ENCODE measurements at places on chromosomes 7 and 10.

DNA sequence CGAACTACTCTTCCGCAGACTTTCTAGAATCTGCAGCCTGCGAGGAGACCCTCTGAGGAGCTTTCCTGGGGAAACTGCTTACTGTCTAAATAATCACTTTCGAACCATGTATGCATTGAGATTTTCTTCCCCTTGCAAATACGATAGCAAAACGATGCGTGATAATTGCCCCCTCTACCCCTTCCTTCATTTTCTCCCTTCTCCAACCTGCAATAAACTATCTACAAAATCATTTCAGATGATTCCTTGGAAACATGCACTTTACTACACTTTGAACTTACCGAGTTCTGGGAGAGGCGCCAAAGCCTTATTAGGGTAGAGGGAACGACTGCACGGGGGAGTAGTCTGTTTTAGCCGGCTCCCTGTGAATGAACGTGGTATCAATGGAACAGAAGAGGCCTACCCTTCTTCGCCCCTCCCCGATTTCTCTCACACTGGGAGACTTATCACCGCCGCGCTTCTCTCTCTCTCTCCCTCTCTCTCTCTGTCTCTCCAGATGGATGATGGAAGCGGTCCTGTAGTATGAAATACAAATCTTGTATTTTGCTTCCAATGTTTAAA is at the start of gene FGFBP3:
TSS of gene FGFBP3 (minus strand) at position 370 of the 561 bp plus-strand sequence. CDS start 517 bp downstream, outside the sequence.
- no peak for DNase-seq

DNA sequence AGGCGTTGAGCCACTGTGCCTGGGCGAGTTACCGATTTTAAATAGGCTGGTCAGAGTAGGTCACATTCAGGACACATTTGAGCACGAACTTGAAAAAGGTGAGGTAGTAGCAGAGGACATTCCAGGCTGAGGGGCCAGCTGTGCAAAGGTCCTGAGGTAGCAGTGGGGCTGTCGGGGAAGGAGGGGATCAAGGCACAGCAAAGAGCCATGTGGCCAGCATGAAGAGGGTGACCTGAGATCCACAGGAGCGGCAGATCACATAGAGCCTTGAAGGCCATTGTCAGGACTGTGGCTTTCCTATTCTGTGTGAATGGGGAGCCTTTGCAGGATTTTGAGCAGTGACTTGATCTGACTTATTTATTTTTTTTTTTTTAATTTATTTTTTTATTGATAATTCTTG is 6.5 kb downstream of the ZAN start:
- no peak for DNase-seq

DNA sequence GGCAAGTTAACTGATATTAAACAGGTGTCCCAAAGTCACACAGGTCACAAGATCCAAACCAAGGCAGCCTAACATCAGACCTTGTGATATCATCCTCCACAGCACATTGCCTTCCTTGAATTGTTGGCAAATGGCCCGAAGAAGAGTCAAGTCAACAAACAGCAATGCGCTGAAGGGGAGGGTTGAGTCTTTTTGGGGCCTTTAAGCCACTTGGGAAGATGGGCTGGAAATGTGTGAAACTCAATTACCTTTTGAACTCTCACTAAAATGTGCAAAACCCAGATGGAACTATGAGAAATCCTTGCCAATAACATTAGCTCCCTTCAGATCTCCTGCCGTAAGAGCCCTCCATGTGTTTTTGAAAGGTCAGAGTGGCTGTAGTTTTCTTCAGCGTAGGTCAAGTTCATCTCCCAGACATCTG is 47.9 kb upstream of the STK17A start:
- no peak for DNase-seq

DNA sequence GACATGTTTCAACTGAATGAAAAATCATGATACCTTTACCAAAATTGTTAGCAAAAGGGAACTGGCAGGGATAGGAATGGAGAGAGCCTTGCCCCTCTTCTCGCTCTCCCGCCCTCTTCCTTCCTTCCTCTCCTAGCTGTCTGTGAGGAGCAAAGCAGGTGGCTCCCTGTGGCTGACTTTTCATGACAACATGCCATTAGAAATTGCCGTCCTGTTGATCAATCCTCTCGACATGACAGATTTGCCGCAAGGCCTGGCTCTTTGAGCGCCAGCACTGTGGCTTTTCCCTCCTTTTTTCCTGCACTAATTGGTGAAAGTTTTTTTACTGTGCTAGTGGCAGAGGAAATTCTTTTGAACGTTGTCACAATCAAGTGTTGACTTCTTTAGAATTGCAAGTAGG is 171.1 kb downstream of the TCF7L2 start:
- DNase-seq, result no peak

DNA sequence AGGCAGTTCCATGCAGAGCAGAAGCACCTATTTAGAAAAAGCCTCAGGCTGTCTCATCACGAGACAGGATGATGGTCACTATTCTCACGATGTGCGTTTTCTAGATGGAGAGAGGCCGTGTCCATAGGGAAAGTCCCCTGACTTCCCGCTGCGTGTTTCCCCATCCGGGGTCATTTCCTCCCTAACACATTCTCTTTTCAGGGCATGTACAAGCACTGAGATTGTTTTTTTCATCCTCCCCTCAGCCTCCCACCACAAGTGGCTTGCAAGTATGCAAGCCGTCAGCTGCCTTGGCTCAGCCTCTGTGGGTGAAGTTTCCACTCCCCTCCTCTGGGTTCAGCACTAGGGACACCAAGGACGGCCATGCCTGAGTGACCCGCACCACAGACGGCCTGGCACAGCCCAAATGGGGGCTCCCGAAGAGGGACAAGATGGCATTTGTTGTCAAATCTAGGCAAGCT is 2.7 kb upstream of the CALML5 start:
- DNase-seq, result peak; percentile 30

GRCh38 chr10:23001901-23002516 is 74.2 kb downstream of the ARMC3 start:
- DNase-seq, result no peak

GRCh38 chr10:3036155-3037021 is 31.0 kb upstream of the PFKP start:
- DNase-seq, result no peak

DNA sequence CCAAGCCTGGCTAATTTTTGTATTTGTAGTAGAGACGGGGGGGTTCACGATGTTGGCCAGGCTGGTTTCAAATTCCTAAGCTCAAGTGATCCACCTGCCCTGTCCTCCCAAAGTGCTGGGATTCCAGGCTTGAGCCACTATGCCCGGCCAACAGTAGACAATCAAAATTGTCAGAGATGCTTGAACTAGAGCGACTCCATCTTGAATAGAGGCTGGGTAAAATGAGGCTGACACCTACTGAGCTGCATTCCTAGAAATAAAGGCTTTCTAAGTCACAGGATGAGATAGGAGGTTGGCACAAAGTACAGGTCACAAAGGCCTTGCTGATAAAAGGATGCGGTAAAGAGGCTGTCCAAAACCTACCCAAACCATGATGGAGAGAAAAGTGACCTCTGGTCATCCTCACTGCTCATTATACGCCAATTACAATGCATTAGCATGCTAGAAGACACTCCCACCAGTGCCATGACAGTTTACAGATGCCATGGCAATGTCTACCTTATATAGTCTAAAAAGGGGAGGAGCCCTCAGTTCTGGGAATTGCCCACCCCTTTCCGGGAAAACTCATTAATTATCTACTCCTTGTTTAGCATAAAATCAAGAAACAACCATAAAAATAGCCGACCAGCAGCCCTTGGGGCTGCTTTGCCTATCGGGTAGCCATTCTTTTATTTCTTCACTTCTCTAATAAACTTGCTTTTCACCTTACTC is 134.5 kb downstream of the BAMBI start:
- no peak for DNase-seq

DNA sequence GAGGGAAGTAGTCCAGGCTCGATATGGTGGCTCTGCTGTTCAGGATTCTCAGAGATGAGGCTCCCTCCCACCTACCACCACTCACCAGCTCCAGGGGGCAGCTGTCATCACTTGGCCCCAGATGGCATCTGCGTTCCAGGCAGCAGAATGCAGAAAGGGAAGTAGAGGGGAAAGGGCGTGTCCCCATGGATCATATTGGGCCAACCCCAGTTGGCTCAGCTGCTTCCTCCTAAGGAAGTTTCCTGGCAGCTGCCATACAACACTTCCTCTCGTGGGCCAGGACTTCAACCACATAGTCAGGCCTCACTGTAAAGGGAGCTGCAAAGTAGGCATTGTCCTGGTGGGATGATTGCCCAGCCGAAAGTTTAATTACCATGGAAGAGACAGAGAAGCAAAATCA is 1.6 kb upstream of the TEX36 start:
- no peak for DNase-seq

GRCh38 chr10:113980408-113981087 is 63.1 kb upstream of the ADRB1 start:
- DNase-seq, result no peak

DNA sequence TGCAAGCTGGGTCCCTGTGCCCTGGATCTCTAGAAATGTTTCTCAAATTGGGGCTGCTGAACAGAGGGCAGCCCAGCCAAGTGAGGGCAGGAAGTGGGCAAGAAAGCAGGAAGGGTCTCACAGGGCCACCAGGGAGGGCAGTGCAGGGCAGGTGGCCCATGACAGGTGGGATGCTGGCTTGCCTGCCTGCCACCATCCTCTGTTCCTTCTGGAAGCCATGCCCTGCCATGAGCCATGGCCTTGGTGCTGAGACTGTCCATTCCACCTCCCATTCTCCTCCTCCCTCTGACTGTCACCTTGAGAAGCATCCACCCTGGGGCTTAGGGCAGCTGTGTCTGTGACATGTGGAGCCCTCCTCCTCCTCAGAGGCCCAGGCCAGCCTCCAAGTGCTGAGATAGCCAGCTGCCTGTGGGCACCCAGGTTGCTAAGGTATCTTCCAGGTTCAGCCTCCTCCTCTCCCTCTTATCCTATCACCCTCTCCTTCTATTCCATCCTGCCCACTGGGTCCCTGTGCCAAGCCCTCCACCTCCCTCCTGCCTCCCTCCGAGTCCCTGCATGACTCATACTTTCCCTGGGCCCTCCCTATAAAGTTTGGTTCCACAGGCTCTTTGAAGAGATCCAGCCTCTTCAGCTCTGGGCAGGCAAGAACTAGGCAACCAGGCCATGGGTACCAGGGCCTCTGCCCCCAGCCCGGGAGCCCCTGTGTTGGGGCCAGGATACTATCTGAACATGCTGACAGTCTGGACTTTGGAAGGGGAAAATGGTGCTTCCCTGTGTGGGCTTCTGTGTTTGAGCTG is 1.3 kb downstream of the VSIR start:
- no peak for DNase-seq

DNA sequence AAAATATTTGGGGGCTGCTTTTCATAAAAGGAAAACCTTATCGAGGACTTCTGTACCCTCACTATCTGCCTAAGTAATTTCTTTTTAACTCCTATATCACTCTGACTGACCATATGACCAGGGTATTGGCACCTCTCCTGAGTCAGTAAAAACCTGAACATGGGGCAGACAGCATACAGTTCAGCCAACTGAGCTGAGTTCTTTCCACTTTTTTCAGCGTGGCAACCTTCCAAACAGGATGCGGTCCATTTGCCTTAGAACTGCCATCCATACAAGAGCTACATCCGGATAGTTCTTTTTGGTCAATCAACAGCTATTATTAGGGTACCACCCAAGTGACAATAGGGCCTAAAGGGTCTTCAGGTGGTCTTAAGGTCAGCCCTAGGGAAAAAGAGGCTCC is 122.6 kb downstream of the MARCHF5 start:
- no peak for DNase-seq

DNA sequence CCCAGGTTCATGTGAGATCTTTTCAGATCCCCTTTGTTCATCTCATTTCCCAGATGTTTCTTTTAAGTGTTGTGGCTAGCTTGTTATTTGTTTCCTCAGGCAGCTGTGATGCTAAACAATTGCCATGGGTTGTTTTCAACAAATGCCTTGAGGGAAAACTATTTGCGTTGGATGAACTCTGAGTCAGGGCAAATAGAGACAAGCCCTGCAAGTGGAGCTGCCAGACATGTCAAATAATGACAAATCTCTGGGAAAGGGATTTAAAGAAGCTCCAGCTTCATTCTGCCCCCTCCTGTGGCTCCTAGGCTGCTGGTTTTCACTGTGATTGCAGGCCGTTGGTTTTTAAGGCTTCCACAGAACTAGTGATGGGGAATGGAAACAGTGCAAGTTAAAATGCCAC is 272.4 kb upstream of the SP8 start:
- DNase-seq, result no peak

- DNase-seq, result peak; percentile 74
Observed at GRCh38 chr10:73262105-73262730, 9.8 kb upstream of the MRPS16 start.

DNA sequence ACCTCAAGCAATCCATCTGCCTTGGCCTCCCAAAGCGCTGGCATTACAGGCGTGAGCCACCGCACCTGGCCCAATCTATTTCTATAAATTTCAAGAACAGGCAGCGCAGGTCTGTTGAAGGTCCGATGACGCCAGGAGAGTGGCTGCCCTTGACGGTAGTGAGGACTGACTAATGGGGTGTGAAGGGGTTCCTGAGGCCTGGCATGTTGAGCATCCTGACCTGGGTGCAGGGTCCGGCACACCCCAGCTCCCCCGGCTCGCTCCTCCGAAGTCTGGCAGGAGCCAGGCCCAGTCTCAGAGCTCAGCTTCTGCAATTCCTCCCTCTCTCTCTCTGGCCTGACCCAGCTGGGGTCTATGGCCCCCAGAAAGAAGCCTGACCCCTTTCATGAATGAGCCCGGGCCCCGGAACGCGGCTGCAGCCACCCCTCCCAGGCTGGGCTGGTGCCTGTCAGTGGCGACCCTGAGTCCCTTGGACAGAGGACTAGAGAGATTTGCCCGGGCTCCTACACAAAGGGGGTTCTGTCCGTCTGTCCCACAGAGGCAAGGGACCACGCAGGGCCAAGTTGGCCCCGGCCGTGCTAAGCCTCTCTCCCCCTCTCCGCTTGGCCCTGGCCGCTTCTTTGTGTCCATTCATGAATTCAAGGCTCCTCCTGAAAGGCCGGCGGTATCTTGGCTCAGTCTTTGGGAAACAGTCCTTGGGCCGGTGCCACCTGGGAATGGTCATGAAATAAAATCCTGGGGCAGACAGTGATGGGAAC is 18.8 kb downstream of the MMD2 start:
- no peak for DNase-seq

GRCh38 chr7:73717991-73718405 is 1.5 kb downstream of the STX1A start:
- no peak for DNase-seq

- no peak for DNase-seq
Observed at GRCh38 chr7:30985756-30986155, 22.0 kb downstream of the GHRHR start.

- no peak for DNase-seq
Observed at GRCh38 chr7:43799605-43800004, 41.1 kb downstream of the BLVRA start.

GRCh38 chr10:79436850-79437103 is 8.6 kb downstream of the ZCCHC24 start:
- no peak for DNase-seq

GRCh38 chr7:142855114-142855743 is 353 bp downstream of the EPHB6 start:
- DNase-seq, result no peak
